ENCODE measurements at places on chromosomes 13 and 19. TPM values are rescaled to one million over a fixed set of nuclear protein-coding genes. Genes with fewer than 3 reads are reported as not detected.

DNA sequence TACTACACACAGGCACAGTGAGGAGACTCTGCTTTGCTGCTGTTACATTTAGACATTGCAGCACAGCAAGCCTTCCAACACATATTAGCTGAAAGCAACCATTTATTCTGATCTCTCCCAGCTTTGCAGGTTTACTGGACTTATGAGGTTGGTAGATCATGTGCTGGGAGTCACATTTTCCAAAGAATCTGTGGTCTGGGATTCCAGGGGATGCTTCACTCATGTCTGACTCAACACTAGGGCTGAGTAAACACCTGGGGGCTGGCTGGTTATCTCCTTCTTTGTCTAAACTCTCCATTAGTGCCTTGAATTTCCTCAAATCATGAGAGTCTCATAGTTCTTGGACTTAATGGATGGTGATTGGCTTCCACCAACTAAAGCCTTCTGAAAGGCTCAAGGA, 5.4 kb upstream of the LGALS13 start:
- DNase-seq, result no peak

- no peak for DNase-seq
These were observed 21.4 kb upstream of the LILRA2 start for GRCh38 chr19:54551950-54552912.

ERICH4 gene
- total RNA-seq, result not detected

GRCh38 chr19:49626226-49626625, 13.7 kb downstream of the RRAS start:
- no peak for DNase-seq

DNA sequence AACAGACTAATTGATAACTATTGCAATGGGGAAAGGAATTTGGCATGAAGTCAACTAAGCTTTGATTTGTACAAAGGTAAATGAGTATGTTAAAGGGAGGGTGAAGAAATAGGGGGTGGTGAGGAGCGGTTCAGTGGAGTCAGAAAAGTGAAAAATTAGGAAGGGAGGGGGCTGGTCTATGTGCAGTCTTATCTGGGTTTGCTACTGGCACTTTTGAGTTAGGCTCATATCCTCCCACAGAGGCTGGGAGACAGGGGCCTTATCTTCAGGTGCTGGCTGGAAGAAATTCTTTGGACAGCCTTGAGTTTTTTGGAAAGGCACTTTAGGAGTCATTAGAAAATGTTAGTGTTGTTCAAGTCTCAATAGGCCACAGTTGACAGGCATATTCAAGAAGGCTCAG, 11.1 kb downstream of the ZNF302 start:
- no peak for DNase-seq

Data from PC-9 (cell line).